ENCODE measurements at places on chromosomes 11 and 22.

- DNase-seq, result no peak
Observed at GRCh38 chr11:30990625-30991296, 378.8 kb downstream of the DCDC1 start.

DNA sequence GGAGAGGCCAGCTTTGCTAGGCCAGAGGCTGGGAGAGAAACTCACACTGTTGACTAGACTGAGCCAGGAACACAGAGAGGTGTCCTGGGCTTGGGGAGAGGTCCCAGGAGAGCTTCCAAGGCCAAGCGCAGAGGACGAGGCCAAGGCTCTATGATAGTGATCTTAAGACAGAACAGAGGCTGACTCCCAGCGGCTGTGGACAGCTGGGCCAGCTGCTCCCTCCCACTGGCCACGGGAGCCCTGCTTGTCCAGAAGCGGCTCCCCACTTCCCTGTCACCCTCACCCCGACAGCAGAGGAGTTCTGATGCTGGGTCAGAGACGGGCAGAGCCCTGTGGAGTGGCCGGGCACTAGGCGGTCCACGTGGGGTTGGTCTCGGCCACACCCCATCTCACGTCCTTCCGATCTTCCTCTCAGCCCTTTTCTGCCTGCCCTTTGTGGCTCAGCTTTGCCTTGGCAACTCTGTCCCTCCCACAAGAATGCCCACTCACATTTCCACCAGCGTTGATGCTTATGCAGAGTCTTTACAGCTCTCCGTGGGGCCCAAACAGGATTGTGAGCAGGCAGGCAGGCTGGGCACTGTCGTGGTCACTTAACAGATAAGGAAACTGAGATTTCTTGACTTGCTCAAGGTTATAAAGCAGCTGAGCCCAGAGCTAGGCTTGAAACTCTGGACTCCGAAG, 68.2 kb downstream of the FBXO7 start:
- DNase-seq, result no peak

DNA sequence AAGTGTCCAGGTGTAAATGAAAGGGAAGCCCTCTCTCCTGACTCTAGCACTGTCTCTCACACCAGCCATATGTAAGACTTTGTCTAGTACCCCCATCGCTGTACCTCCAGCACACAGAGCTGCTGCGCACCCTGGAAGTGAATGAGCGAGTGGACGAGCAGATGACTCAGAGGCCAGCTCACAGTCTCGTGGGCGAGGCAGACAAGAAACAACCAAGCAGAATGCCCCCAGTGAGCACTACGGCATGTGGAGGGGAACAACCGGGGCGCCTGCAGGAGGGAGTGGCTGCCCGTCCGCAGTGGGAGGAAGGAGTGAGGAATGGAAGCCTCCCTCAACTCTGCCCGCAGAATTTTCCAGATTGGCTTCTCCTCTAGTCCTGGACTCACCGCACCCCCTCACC, 46.4 kb downstream of the MCM5 start:
- DNase-seq, result no peak

- DNase-seq, result no peak
Observed at GRCh38 chr11:28257761-28258160, 149.6 kb downstream of the METTL15 start.

DNA sequence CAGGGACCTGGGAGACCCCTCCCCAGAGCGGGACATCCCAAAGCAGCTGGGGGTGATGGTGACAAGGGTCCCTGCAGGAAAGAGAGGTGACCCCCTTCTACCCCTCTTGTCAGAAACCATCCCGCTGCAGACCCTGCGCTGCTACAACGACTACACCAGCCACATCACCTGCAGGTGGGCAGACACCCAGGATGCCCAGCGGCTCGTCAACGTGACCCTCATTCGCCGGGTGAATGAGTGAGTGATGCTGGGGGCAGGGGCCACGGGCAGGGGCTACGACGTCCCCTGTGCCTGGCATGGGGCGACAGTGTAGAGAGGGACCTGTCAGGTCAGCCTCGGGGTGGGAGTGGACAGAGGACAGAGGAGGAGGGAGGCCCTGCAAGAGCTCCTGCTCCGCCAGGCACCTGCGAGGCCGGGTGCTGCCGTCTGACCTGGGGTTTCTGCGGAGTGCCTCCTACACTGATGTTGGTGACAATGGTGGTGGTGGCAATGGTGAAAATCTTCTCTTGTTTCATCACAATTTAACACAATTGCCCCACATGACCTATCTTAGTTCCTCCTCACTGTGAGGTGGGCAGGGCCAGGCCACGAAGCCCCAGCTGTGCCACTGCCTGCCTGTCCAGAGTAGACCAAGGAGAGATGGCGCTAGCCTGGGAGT, 9.8 kb downstream of the CSF2RB start:
- no peak for DNase-seq
